ENCODE measurements at places on chromosomes 2 and 18.

DNA sequence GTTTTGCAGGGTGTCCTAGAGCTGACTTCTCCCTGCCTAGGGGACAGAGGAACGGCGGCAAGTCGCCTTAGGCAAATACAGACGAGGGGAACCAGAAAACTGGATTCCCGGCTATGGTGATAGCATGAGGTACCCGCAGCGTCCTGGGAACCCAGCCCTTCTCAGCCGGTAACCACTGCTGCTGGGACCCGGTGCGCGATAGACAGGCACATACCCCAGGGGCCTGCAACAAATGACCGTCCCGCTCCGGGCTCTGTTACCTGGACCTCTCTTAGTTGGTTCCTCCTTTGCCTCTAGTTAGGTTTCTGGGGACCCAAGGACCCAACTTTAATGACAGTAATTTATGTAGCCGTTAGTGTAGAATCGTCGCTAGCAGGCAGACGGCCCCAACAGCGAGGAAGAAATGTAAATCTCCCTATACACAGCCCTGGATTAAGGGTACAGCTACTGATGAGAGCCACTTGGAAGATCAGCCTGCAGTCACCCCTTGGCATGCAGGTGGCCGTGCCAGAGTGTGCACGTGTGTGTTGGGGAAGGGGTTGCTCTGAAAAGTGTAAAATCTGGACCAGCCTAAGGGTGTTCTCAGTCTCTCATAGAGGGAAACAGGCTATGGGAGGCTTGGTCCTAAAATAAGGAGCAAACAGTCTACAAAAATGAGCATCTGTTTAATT, 819 bp upstream of the SERPINE2 start:
- H3K4me3 ChIP-seq: peak overlapping the region; percentile 37
- H3K27me3 ChIP-seq: peaks cover 3% of the 10 kb centered on the region
- no peak overlapping the region for H3K27ac ChIP-seq
- H3K4me1 ChIP-seq: peaks cover 3% of the 10 kb centered on the region

DNA sequence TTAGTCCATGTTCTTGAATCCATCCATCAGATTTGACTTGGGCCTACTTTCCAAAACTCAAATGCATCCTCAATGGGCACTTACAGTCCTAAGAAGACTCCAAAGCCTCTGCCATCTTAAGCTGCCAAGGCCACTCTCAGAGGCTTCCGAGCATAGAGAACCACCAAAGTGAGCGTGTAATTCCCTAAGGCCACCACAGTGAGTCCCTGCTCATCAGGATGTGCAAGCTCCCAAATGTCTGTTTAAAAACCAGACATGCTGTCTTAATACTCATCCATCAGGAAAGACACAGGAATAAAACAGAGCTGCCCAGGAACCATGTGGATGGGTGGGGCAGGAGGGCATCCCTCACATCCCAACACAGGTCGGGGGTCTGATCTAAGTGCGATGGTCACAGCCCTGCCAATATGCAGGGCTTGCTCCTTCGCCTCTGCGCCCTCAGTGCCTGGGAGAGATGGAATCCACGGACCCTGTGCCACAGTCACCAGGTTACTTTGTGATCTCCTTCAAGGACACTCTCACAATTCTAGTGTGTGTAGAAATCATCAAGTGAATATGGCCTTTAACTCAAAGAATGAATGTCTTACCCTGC, 80.4 kb downstream of the POLR1A start:
- no peak for DNase-seq
- no peaks in the 10 kb centered on the region for H3K27me3 ChIP-seq
- no peak overlapping the region for H3K27ac ChIP-seq
- no peaks in the 10 kb centered on the region for H3K4me1 ChIP-seq

DNA sequence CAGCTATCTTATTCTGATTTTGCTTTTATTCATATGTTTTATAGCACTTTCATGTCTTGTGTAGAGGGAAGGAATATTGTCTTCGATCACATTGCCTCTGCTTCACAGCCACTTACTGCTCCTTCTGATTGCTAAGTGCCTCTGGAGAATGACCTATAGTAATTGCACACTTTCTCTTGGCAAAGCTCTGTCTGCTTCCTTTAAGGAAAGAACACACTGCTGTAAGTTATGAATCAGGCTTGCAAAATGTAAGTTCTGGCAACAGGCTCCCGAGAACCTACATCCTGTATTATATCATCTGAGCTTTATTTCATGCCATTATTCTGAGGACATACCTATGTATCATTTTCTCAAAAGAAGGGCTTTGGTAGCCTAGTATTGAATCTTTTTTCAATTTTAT, 170.7 kb downstream of the ZNF804A start:
- no peak for DNase-seq
- no peaks in the 10 kb centered on the region for H3K4me1 ChIP-seq
- no peaks in the 10 kb centered on the region for H3K36me3 ChIP-seq
- no peak overlapping the region for H3K27ac ChIP-seq

DNA sequence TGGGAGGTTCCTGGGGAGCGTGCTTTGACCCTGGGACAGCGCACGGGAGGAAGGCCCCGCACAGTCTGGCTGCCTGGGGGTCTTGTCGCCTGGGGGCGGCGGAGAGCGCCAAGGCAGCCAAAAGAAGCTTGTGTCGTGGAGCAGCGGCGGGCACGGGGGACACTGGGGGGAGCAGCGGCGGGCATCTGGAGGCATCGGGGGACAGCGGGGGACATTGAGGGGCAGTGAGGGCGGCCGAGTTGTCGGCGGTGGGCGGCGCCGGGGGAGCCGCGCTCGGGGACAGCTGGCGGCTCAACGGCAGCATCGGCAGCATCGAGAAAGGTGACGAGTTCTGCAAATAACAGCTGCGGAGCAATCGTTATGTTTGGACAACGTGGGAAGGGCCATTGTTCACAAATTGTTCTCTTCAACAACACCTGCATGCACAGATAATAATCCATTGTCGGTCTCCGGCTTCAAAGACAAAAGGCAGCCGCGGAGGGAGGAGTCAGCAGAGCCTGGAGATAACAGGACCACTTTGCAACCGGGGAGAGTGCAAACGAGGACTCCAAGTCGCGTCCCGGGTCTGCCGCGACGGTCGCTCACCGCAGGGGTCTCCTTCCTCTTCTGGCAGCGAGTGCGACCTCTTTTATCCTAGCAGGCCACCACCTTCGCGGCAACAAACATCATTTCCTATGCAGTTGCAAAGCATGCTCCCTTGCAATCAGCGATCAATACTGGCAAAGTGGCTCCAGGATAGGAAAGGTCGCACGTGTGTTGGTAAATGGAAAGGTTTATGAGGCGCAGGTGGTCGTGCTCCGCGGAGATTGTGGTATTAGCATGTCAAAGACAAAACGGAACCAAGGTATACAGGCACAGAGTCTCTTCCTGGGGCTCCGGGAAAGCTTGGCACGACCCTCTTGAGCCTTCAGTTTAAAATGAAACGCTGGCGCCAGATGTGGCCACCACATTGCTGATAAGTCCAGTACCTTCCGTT, 132.3 kb upstream of the DLX2 start:
- H3K27me3 ChIP-seq: peaks cover 5% of the 10 kb centered on the region
- H3K4me3 ChIP-seq: peak overlapping the region; percentile 55
- H3K4me1 ChIP-seq: peaks cover 4% of the 10 kb centered on the region
- DNase-seq: peak; percentile 10

- H3K36me3 ChIP-seq: no peaks in the 10 kb centered on the region
- peaks cover 10% of the 10 kb centered on the region for H3K4me1 ChIP-seq
- no peak overlapping the region for H3K27ac ChIP-seq
- peaks cover 4% of the 10 kb centered on the region for H3K27me3 ChIP-seq
Observed at GRCh38 chr2:3652896-3653625, 4.9 kb upstream of the ALLC start.
